ENCODE measurements at places on chromosomes 16 and 17.

GRCh38 chr16:68978303-68978954, 127.0 kb upstream of the HAS3 start:
- no peak for DNase-seq

DNA sequence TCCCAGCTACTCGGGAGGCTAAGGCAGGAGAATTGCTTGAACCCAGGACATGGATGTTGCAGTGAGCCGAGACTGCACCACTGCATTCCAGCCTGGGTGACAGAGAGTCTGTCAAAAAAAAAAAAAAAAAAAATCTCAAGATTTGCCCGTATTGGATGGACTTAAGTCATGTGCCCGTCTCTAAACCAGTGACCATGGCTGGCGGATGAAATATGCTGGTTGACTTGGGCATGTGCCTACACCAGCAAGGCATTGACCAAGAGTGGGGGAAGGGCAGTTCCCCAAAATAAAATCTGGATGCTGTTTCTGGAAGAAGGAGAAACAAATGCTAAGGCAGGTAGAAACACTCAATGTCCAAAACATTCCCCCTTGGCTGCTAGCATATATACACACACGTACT, 21.5 kb upstream of the COL1A1 start:
- DNase-seq = no peak

GRCh38 chr16:1929578-1930337, 11.5 kb upstream of the HS3ST6 start:
- DNase-seq = peak; percentile 95

- DNase-seq = no peak
These were observed 807.0 kb upstream of the SOX9 start for GRCh38 chr17:71313866-71314265.

GRCh38 chr17:67054011-67054591, 9.7 kb downstream of the CACNG1 start:
- no peak for DNase-seq

GRCh38 chr17:2337544-2338314, 428 bp downstream of the SGSM2 start:
- peak; percentile 86 for DNase-seq

DNA sequence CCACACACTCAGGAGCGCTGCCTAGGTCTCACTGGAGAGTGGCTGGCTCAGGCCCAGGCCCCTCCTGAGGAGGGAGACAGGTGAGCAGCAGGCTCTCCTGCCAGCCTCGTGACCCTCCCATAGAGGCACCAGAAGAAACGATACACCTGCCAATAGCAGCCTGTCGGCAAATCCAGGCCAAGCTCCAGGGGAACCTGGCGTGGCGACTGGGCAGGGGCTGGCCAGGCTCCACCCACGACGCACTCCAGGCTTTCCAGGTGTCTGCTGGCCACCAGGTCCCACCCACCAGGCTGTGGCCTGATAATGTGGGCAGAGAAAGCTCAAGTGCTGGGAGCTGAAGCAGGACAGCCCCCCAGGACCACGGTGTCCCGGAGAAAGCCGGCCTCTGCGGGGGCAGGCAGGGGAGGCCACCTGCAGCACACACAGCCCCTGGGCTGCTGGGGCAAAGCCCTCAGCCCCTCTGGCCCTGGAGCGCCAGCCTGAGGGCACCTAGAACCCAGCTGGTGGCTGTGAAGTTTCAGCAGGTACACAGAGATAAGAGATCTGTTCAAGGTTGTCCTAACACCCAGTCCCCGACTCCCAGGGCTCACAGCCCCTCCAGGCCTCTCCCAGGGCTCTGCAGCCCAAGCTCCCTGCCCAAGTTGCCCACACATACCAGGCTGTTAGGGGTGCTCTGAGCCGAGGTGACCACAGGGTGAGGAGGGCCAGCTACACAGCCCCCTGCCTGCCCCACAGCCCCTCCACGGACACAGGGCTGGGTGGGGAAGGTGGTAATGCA, 2.4 kb downstream of the PGAP6 start:
- peak; percentile 26 for DNase-seq

DNA sequence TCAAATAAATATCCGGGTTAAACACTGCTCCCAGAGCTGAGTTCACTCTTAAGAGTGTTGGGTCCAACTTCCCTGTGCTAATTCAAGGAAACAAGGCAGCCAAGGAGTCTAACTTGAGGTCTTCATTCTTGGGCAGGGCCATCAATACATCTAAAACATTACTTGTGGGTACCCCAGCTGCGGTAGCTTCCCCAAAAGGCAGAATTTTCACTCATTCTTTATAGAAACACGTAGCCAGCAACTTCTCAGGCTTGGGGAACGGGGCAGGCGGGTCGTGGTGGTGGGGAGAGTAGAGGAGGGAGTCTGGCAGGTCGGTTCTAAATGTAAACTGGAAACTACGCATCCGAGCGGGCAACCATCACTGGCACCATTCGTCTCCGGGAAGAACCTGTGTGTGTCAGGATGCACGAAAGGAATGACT, 666 bp upstream of the METTL9 start:
- no peak for DNase-seq

GRCh38 chr17:62627904-62628633, 599 bp downstream of the MRC2 start:
- no peak for DNase-seq

DNA sequence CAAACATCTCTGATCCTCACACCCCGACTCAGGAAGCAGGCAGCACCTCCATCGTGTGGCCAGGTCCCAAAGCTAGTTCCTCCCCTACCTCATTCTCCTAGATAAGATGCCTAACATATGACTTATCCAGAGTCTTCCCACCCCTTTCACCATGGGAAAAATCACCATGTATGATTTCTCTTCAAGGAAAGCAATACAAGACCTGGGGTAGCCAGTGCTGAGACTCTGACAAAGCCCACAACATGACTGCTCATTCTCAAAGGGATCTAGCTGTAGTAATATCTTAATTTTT, 45.1 kb downstream of the CMTM4 start:
- no peak for DNase-seq

- no peak for DNase-seq
These were observed 81.6 kb downstream of the KLHDC4 start for GRCh38 chr16:87684106-87684677.

DNA sequence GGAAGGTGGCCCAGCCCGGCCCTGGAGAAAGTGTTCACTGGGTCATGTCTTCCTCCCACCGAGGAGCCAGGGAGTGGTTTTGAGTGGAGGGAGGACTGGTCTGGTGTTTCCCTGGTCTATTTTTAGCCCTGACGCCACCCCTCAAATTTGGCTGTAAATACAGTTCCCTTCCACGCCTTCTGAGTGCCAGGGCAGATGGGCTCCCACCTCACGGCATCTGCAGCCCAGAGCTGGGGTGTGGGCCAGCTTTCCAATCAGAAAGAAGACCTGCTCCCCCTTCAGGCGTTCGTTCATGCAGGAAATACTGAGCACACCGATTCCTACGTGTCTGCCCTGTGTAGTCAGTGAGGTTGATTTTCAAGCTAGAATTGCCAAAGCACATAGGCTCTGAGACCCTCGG, 53.7 kb downstream of the SNX20 start:
- DNase-seq = no peak

DNA sequence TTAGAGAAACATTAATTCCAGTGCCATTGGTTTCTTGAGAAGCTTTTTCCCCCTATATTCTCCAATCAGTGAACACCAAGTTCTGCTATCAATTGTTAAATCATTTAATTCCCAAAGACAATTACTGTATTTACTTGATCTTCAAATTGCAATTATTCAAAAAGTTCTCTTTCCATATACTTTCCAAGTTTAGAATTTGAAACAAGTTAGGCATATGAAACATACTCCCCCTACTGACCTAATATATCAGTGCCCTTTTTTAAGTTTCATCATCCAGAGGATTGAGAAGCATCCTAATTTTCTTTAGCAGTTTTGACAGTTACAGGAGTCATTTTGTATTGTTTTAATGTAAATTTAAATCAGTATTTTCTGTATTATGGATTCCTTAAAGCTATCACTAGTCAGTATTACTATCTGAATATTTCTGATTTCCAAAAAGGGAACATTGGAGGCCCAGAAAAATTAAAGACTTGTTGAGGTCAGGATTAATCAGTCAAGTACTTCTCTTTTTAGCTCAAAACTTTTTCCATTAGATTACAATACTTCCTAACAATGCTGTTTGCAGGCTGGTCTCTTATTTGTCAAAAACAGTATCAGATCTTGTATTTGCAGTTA, 16.3 kb downstream of the MEIOC start:
- no peak for DNase-seq

DNA sequence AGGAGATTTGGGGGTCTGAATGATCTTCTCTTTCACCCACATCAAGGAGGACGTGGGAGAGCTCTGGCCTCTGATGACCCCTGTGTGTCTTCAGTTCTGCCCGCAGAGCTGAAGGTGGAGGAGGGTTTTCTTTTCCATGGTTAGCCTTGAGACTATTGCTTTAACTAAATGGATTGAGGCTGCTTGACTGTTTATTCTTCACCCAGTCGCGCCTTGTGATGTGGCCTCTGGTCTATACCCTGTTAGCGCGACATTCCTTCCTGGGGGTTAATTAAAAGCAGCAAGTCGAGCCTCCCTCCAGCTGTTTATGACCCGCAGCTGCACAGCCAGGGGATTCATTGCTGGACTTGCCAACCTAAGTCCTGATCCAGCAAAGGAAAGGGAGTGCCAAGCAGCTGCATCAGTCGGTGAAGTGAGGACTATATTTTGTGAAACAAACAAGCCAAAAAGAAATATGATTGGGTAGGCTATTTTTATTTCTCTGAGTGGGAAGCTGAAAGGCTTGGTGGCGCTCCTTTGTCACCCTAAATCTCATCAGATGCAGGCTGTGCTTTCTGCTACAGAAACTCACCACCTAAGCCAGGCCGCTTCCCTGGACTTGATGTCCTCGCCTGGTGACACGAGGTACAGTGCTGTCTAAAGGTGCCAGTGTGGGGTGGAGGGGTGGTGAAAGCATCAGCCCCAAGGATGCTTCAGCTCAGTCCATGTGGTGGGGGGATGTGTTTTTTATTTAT, 11.0 kb upstream of the SEC14L1 start:
- no peak for DNase-seq

DNA sequence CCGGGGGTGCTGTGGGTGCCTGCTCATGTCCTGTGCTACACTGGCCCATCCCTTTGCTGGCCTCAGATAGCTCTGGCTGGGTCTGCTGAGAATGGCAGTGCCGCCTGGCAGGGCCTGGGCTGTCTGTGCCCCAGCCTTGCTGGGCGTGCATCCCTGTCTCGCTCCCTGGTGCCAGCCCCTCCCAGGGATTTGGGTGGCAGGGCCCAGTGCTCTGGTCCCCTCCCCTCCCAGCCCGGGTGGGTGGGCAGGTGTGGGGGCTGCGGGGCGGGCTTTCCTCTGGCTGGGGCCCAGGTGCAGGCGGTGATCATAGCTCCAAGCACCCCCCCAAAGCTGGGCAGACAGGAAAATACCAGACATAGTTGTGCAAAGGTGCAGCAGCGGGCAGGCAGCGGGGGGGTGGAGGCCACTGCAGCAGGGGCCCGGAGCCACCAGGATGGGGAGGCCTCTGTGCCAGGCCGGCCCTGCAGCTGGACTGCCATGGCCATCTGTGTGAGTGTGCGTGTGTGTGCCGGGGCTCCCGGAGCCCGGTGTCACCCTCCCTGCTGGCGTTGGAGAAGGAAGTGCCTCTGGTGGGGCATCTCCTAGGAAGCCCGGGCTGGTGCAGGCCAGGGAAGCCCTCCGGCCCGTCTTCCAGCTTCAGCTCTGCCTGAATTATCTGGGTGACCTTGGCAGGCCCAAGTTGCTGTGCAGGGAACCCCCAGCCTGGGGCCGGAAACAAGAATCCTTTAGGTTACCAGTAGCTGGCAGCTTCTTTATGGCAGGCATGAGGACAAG, 7.4 kb downstream of the GLIS2 start:
- DNase-seq = no peak

DNA sequence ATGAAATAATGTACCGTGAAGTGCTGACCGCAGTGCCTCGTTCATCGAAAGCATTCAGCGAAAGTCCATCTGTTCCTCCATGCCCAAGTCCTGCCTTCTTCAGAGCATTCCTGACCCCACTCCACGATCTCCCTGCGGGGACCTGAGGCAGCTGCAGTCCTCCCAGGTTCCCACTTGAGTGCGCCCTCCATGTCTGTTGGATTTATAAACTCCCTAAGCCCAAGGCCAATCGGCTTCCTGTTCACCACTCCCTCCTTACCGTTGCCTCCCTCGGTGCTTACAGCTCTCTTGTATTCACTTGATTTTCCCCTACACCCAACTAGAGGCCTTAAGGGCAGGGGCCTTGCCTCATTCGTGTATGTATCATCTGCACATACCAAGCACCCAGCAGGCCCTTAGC, 2.8 kb downstream of the RAD51D start:
- no peak for DNase-seq

DNA sequence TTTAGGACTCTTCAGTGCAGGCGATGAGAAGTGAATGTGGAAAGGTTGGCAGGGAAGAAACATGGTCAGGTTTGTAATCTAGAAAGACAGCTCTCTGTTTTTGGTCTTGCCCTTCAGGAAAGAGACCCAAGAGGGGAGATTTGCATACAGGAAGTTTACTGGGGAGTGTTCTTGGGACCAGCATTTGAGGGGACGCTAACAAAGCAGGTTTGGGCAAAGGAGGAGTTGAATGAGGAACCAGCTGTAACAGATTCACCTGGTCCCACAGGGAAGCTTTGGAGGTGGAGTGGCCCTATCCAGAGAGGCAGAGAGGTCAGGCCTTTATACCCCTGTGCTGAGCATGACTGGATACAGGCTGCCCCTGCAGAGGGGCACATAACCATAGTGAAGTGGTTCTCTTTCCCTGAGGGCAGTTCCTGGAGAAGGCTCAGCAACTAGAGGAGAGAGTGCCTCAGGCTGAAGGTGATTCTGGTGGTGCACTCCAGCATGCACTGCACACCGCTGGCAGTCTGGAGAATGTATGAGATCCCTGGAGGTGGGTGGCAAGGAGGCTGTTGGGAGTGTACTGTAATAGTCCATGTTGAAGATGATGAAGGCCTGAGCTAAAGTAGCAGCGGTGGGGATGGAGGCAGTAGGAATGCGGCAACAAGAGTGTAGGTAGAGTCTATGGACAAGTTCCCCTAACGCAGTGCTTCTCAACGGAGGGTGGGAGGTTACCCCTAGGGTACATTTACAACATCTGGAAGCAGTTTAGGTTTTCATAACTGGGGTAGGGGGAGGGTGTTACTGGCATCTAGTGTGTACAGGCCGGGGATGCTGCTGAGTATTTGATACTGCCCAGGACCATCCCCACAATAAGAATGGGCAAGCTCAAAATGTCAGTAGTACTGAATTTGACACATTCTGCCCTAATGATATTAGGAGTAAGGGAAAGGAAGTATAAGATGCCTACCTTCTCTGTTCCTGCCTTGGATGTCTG, 37.2 kb downstream of the MAP2K6 start:
- DNase-seq = no peak

DNA sequence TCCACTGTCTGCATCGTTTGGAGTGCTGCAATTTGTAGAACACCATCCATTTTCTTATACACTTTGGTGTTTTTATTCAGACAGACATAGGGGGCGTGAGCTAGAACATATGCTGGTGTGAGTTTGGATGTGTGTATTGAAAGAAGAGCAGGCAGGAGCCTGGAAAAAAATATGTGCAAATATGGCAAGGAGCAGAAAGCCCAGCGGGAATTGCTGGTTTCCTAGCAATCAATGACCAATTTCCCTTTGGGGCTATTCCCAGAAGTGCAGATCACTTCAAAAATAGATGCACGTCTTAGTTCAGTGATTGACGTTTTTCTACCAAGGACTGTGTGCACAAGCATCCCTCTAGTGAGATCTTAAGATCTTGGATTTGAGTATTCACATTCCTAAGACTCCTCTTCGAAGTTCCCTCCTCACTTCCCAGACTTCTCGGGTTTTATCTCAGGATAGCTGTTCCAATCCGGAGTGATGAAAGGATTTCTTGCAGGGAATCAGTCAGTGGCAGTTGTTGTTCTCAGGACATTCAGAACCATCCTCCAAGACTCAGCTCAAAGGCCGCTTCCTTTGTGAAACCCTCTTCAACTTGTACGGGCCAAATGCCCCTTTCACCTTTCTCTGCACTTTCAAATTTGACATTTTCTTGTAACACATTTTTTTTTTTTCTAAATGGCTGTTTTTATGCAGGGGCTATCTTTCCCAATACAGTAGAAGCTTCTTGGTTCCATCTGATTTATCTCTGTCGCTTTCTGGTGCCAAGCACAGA, 268.7 kb upstream of the ASIC2 start:
- no peak for DNase-seq

Data from Right ventricle myocardium inferior (tissue), 1 donor.